Tongue (tissue), 3 donors: ENCODE measurements at places on chromosomes 11 and 22. TPM values are rescaled to one million over a fixed set of nuclear protein-coding genes. Genes with fewer than 3 reads are reported as not detected.

GRCh38 chr22:29300807-29301601 lies 5.4 kb upstream of the GAS2L1 start:
- DNase-seq: no peak

Gene TRIM49
- not detected for total RNA-seq

DNA sequence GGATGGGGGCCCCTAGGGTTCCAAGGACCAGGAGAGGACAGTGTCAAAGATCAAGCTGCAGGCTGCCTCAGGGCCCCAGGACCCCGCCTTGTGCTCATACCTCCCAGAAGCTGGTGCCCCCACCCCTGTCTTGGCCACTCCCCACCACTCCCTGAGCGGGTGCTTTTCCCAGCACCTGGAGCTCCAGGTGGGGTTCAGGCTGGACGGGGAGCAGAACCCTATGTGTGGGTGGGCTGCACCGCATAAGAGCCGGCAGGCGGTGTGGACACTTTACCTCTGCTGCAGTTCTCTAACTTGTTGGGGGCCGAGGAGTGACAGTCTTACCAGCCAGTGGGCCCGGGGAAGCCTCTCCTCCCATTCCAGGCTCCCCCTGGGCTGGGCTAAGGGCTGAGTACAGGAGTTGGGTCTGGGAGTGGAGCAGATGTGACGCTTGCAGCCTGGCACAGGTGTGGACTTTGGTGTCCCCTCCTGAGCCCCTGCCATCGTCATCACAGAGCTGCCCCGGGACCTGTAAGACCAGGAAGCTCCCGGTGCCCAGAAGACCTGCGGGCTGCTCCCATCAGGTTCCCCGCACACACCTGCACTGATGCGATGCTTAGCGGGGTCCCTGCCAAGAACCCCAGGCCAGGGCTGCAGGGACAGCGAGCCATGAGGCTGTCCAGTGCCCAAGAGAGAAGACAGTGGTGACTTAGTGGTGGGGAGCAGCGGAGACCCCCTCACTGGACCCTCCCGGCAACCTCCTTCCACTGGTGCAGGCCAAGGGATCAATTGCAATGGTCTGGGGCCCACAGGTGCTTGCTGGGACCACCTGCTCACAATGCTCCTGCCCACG lies 674.5 kb downstream of the BRD1 start:
- DNase-seq: no peak

DNA sequence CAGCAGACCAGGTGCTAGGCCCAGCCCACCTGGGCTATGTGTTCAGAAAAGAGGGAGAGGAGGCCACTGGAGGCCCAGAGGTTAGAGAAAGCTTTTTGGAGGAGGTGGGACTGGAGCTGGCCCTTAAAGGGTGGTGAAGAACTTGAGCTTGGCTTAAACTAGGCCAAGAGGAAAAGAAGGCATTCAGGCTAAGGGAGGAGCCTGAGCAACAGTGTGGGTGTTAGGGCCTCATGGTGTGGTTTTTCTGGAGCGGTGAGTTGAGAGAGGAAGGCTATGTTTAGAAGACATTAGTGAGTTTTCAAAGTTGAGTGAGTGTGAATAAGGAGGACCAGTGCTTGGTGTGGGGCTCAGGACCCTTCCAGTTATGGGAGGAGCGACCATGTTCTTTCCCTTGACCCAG lies 6.2 kb downstream of the TAF6L start:
- no peak for DNase-seq

GRCh38 chr11:47359586-47359985 lies 7.1 kb upstream of the MYBPC3 start:
- DNase-seq: no peak

Gene SCUBE1
- total RNA-seq: 0.41 TPM

- no peak for DNase-seq
Measured at GRCh38 chr11:115389790-115390189, 114.4 kb downstream of the CADM1 start.

DNA sequence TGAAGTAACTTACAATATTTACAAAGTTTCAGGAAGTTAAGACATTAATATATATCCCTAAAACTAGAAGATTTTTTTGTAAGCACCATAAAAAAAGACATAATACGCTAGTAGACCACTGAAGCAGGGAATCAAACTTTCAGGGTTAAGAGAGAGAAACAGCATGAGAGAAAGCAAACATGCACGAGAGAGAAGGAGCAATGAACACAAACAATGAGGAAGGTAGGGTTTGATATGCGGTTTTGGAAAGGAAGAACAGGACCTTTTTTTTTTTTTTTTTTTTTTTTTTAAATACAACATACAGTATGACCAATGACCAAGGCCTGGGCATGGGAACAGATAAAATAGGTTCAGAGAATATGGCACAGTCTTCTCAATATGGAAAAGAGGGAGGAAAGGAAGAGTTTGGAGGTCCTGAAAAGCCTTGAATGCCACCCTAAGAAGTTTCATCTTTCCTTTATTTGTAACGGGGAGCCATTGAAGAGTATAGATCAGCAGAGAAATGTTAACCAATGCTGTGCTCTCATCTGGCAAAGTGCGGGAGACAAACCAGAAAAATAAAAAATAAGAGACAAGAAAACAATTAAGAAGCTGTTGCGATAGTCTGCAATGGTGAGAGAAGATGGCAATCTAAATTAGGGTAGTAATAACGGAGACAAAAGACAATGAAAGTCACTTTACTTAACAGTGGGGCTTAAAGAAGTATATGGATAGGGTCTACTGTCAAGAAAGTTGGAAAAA lies 101.0 kb downstream of the USP35 start:
- DNase-seq: no peak

- DNase-seq: peak; percentile 92
Measured at GRCh38 chr11:2779981-2780849, 80.4 kb upstream of the KCNQ1OT1 start.

Gene NAALADL1
- total RNA-seq: 6.4 TPM
